T-helper 22 cell (primary cell): ENCODE measurements at places on chromosomes 12 and 14.
A peak's percentile ranks its signal among the peaks of the same experiment; 100 is the strongest.

DNA sequence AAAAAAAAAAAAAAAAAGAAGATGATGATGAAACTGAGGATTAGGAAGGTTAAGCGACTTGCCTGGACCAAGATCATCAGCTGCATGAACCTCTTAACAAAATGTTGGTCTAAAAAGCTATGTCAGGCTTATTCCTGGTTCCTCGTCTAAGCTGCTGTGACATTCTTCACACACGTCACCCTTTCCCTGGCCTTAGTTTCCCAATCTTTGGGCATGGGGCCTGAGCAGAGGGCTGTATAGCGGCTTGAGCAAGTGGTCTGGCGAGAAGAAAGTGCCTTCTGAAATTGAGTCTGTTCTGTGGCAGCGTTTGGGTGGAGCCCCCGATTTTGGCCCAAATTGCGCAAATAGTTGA is 58.7 kb upstream of the CCND2 start:
- DNase-seq, result no peak

- no peak for DNase-seq
Measured at GRCh38 chr12:23648546-23648945, 300.9 kb downstream of the SOX5 start.

GRCh38 chr14:37034410-37035285 is 137.8 kb downstream of the SLC25A21 start:
- DNase-seq, result no peak

- no peak for DNase-seq
Measured at GRCh38 chr12:124713041-124713435, 145.6 kb upstream of the NCOR2 start.

GRCh38 chr12:26272851-26273250 is 77.5 kb downstream of the SSPN start:
- DNase-seq, result no peak

- no peak for DNase-seq
Measured at GRCh38 chr12:64450711-64451486, 1.0 kb upstream of the TBK1 start.

GRCh38 chr12:6093764-6094163 is 30.7 kb downstream of the VWF start:
- no peak for DNase-seq

GRCh38 chr12:26798023-26798422 is 35.0 kb downstream of the ITPR2 start:
- no peak for DNase-seq

DNA sequence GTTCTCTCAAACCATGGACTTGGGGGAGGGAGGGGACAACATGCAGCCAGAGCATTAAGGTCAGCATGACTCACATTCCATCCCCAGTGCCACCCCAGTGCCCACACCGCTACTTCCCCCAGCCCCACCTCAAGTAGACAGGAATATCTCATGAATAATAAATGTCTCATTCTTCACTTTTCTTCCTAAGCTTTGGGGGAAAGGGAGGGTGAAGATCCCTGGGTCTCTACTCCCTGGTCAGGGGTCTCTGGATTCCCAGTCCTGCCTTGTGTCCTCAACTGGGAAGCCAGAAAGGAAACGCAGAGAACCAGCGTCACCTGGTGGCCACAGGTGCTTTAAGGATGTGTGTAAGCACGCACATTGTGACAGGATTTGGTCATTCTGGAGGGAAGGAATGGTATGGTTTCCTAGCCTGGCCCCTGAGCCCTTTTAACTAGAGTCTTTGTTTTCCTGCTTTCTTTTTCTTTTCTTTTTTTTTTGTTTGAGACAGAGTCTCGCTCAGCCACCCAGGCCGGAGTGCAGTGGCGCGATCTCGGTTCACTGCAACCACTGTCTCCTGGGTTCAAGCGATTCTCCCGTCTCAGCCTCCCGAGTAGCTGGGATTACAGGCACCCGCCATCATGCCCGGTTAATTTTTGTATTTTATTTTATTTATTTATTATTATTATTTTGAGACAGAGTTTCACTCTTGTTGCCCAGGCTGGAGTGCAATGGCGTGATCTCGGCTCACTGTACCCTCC is 3.4 kb downstream of the GPR84 start:
- DNase-seq, result no peak

- DNase-seq, result no peak
Measured at GRCh38 chr14:72500234-72500838, 393.6 kb downstream of the DPF3 start.

GRCh38 chr12:93568091-93568490 is 4.4 kb upstream of the SOCS2 start:
- no peak for DNase-seq

DNA sequence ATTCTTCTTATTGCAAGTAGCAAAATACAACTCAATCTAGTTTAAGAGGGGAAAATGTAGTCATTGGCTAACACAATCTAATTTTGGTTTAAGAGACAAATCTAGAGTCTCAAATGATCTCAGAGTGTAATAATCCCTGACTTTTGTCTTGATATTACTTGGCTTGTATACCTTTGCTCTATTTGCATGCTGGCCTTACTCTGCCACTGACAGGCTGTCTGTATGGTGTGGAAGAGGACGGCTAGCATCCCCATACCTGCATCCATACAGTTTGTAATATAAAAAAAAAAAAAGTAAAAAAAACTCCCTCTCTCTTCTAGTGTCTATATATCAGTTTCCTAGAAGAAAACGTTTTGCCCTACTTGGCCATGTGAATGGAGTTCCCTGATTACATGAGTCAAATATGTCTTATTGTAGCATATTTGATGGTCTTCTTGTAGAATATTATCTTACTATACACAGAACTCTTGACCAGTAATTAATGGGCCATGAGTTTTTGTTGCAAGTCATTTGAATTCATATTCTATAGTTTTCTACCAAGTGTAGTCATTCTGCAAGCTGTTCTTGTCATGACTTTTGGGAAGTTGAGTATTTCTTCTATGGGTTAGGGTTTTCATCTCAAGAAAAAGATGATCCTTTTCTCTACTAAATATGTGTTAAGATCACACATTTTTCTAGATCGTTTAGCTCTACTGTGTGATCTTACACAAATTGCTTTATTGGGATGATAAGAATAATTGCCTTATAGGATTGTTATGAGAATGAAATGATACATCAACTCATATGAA is 8.2 kb downstream of the HIF1A start:
- DNase-seq, result no peak

DNA sequence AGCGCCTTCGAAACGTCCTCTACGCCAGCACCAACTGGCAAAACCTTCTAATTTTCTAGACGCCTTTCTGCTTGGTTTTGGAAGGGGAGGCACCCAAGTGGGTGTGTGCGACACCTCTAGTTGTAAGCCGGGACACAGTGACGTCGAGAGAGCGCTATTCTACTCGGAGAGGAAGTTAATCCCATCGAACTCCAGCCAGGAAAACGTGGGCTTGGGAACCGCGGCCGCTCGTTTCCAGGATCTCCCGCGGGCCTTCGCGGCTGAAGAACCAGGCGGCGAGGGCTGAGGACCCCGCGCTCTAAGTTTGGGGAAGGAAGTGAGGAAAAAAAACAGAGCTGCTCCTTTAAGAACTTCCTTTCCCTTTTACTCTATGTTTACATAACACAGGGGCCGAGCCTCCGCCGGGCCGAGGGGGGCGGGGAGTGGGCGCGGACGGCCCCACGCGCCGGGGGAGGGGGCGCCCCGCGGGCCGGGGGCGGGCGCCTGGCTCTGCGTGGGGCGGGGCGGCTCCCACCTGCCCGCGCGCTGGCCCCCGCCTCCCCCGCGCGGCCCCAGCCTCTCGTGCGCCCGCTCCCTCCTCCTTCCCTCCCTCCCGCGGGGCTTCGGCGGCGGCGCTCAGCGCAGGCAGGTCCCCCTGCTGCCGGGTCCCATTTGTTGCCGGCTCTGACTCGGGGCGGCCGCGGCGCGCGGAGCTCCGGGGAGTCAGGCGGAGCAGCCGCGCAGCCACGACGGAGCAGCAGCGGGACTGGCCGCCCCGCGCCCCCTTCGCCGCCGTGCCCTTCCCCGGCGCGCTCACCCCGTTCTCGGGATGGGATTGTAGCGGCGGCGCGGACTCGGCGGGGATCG is at the start of gene PELI2:
TSS of gene PELI2 (plus strand) at position 647 of the 846 bp plus-strand sequence. CDS start 250 bp downstream, outside the sequence.
- DNase-seq, result peak; percentile 75

DNA sequence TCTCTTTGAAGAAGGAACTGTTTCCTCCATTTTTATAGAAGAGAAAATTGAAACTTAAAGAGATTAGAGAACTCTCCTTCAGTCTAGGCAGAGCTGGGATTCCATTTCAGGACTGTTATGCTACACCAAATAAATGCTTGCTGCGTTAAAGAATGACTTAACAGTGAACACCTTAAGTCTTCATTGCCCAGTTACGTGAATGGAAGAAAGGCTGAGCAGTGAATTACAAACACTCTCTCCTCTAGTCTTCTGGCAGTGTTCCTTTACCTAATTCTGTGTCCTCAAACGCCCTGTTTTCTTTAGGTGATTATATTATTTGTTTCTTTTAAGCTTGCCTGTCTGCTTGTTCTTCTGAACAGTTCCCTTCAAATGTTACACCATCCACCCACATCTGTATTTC is 59.7 kb downstream of the RCOR1 start:
- DNase-seq, result no peak

DNA sequence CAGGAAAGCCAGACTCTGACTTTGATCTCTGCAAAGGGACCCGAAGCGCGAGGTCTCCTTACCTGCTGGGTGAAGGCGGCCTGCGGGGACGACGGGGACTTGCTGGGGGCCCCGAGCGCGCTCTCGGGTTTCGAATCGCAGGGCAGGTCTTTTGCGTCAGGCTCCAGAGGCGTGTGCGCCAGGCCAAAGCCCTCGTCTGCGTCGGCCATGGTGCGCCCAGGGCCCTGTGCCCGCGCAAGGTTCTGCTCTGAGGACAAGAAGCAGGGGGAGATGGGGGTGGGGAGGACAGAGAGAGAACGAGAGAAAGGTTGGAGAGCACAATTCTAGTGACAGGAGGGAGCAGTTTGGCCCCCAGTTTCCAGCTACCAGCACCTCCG is 2.3 kb downstream of the TBX5 start:
- no peak for DNase-seq

- no peak for DNase-seq
Measured at GRCh38 chr12:13094367-13094766, 9.1 kb downstream of the GSG1 start.

- no peak for DNase-seq
Measured at GRCh38 chr12:78853231-78853630, 11.3 kb upstream of the SYT1 start.

DNA sequence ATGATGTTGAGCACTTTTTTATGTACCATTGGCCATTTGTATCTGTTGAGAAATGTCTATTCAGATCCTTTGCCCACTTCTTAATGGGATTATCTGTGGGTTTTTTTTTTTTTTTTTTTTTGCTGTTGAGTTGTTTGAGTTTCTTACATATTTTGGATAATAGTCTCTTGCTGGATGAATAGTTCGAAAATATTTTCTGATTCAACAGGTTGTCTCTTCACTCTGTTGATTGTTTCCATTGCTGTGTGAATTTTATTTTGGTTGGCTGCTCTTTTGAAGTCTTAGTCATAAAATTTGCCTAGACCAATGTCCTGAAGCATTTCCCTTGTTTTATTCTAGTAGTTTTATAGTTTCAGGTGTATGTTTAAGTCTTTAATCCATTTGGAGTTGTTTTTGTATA is 64.5 kb downstream of the CAND1 start:
- no peak for DNase-seq

DNA sequence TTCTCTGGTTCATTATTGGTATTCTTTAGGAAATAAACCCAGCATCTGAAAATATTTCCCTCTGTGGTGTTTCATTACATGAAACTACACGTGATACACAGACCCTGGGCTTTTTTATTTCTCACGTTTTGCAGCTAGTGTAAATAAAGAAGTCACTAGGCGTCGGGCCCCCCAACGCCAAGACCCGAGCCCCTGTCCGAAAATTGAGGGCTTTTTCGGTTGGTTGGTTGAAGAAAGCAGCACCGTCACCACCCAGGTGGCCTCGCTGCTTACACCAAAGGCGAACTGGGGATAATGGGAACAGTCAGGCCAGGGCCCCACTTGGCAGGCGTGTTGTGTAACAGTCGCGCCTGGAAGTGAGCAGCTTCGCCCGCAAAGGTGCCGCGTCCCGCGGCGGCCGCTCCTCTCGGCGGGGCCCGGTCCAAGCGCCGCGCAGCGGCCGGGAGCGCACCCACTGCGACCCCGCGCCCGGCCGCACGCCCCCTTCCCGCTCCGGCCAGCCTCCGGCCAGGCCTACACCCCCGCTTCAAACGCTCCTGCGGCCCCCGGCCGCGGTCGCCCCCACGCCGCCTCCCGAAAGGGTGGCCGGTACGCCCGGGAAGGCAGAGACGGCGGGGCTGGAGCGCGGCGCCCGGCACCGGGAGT is 1.2 kb downstream of the DUSP16 start:
- DNase-seq, result peak; percentile 7

DNA sequence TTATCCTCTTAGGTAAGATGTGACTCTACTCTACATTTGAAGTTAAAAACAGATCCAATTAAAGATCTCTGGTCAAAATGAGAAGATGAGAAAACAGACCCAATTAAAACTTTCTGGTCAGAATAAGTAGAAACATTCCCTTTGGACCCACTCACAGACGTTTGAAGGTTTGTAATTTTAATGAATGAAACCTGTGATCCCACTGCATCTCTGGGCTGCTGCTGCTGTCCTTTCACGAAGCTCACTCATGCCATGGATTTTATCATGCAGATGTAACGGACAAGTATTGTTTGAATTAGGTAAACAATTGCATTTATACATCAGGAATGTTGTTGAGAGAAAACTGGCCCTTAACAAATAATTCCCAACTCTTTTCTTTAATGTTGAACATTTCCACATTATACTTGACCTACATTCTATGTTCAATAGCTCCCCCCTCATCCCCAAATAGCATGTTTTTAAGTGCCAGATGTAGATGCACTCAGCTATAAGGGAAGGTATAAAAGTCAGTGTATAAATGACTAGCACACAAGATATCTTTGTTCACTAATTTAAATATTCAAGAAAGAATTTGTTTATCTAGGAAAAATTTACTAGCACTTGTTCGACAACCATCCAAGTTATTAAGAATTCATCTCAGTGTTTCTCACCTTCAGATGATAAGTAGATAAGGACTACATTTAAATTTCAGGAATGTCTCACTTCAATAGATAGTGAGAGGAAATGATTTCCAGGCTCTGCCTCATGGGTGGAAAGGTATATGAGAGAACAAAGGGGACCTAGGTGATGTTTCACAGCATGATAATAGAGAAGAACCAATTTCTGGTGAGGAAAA is 202.3 kb upstream of the LMNTD1 start:
- no peak for DNase-seq

DNA sequence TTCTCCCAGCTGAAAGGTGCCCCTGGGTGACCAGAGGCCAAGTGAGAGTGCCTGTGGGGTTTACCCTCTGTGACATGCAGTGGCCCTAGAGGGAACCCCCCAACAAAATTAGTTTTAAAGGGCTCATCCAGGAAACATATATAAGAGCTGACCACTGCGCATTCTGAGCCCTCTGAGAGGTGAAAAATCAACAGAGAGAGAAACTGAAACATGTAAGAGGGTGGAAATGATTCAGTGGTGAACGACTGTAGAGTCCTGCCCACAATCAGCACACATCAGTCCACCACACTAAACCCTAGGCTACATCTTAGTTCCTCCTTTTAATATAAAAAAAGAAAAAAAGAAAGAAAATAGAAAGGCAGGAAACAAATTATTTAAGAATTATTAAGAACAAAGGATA is 21.0 kb upstream of the ACSM4 start:
- DNase-seq, result no peak

- no peak for DNase-seq
Measured at GRCh38 chr12:123540899-123541662, 7.6 kb upstream of the RILPL1 start.

- DNase-seq, result no peak
Measured at GRCh38 chr14:86464341-86464740, 934.4 kb downstream of the FLRT2 start.
